ENCODE measurements at places on chromosomes 6 and 20.

GRCh38 chr6:90493332-90493731 lies 93.5 kb downstream of the MAP3K7 start:
- DNase-seq, result no peak

- no peak for DNase-seq
Observed at GRCh38 chr6:21914121-21914973, 320.8 kb downstream of the SOX4 start.

DNA sequence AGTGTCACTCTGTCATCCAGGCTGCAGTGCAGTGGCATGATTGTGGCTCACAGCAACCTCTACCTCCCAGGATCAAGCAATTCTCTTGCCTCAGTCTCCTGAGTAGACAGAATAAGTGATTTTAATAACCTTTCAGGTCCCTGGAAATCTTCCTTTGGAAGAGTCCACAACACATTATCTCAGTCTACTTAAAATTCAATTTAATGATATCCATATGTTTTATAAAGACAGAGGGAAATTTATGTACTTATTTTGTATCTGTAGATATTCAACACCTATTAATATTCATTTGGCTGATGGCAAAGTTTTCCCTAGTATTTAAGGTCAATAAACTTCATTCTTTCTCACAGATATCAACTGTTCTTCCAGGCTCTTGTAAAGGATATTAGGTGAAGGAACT lies 881.4 kb upstream of the GJE1 start:
- DNase-seq, result no peak

DNA sequence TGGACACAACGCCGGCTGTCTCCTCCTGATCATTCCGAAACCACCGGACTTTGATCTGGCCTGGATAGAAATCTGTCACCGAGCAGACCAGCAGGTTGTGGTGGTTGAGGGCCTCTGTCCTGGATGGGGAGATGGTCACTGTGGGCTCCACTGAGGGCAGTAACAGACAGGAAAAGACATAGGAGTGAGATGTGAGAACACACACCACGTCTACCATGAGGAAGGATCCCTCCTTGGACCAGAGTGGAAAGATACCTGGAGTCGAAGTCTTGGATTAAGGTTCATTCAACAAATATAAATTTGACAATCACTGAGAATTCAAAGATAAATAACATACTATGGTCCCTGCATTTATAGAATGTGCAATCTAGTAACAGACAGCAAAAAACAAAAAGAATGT lies 4.4 kb downstream of the HLA-DQB1 start:
- DNase-seq, result no peak

- DNase-seq, result no peak
Observed at GRCh38 chr6:112701201-112701600, 354.1 kb downstream of the RFPL4B start.

- DNase-seq, result no peak
Observed at GRCh38 chr6:2157441-2158127, 87.8 kb downstream of the GMDS start.

GRCh38 chr6:119256978-119257462 lies 92.5 kb downstream of the MAN1A1 start:
- DNase-seq, result no peak

DNA sequence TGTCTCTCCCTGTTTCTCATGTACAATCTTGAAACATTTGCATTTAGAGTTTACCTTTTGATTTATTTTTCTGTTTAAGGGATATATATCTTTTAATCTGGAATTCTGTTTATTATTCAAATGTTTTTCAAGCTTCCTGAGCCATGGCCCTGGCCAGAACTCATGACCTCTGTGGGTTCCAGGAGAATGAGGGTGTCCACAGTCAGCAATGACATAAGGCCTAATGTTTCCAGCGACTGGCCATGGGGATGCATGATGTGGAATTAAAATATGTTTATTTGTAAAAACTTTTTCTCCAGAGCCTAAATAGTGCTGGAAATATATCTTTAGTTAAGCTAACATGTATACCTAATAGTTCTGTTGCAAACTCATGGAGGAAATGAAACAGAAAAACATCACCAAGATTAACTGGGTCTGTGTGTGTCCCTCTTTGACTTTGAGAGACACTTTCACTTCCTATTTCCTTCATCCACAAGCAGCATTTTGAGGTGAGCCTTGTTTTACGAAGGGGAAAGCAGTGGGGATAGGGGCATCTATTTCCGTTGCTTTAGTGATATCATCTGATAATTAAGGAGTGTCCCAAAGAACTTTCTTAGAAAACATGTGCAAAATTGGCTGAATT lies 87.6 kb downstream of the SMOC2 start:
- no peak for DNase-seq

- peak; percentile 17 for DNase-seq
Observed at GRCh38 chr6:109298605-109299264, 83.5 kb downstream of the CD164 start.

DNA sequence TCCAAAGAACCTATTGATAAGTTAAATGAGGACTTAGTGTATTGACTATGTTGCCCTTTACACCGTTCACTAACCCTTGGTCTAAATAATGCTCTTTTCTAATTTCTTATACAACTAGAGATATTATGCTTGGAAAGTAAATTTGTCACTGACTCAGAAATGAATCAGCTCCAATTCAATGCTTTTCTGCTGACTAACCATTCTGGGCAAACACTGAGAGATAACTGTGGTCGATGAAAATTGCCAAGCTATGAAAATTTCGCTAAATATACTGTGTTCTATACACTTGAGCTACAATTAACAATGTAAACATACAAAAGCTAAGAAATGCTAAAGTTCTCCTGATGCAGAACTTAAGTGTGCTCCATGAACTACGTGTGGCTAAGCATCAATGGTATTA lies 23.1 kb upstream of the FBXO9 start:
- no peak for DNase-seq

- no peak for DNase-seq
Observed at GRCh38 chr6:157841211-157841840, 18.3 kb downstream of the SNX9 start.

- no peak for DNase-seq
Observed at GRCh38 chr6:28209753-28210535, 15.1 kb upstream of the ZSCAN9 start.

- DNase-seq, result no peak
Observed at GRCh38 chr6:16141514-16141913, 12.6 kb downstream of the MYLIP start.

GRCh38 chr6:158361961-158362669 lies 49.9 kb downstream of the TULP4 start:
- DNase-seq, result no peak

GRCh38 chr6:39056681-39057080 lies 8.1 kb downstream of the GLP1R start:
- no peak for DNase-seq

GRCh38 chr20:56360133-56360907 lies 1.5 kb downstream of the FAM210B start:
- DNase-seq, result no peak

GRCh38 chr20:46215913-46216707 lies 92.2 kb downstream of the CDH22 start:
- DNase-seq, result no peak

GRCh38 chr20:45758096-45758495 lies 33.6 kb downstream of the WFDC3 start:
- no peak for DNase-seq

DNA sequence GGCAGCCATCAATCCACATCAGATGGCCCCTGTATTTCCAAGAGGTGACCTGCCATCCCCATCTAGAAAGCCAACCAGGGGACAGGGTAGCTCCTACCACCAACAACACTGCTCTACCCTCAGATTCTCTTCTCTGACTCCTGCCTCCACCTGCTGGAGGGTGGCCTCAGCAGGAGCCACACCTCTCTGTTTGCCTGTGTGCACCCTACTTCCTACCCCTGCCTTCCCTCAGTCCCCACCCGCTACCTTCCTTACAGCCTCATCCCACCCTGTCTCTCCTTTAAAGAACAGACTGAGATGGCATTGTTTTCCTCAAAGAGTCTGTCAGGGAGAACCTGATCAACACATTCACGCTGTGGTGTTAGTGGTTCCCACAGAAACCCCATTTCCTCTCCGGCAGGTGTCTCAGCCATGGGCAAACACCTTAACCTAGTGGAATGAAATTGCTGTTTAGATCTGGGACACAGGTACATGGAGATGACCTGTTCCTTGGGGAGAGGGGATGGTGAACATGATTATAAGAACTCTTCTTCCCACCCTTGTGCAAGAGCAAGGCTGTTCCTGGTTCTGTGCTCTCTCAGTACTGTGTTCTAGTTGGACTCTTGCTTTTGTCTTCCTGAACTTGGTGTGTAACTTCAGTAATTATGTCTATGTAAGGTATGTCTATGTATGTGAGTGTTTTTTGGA lies 1.8 kb downstream of the ENTPD6 start:
- no peak for DNase-seq

GRCh38 chr6:31289788-31290187 lies 17.9 kb upstream of the HLA-C start:
- DNase-seq, result no peak

GRCh38 chr20:59007665-59008511 lies 834 bp upstream of the CTSZ start:
- no peak for DNase-seq

GRCh38 chr20:58224097-58224496 lies 4.4 kb downstream of the ANKRD60 start:
- no peak for DNase-seq
